Body of pancreas (tissue), 4 donors: ENCODE measurements at places on chromosomes 13 and 19.

DNA sequence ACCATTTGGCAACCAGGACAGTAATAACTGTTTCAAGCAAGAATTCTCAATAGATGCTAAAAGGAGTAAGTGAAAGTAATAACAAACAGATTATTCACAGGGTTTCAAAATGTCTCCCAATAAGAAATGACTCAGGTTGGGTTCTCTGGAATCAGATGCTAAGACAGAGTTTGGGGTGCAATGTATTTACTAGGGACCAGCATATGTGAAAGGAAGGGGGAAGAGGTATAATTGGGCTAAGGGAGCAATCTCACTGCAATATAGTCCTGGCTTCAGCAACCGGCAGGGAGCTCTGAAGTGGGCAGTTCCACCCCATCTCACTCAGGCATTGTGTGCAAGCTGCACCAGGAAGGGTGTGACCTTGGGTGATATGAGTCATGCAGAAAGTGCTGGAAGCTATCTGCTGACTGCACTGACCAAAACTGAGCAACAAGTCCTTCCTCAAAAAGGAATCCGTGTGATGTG lies 23.4 kb downstream of the ZDHHC20 start:
- H3K36me3 ChIP-seq: no peaks in the 10 kb centered on the region
- H3K4me1 ChIP-seq: peaks cover 6% of the 10 kb centered on the region
- DNase-seq: peak; percentile 70
- H3K27me3 ChIP-seq: no peaks in the 10 kb centered on the region
- no peak overlapping the region for H3K4me3 ChIP-seq
- peak overlapping the region; percentile 41 for H3K27ac ChIP-seq

- no peak overlapping the region for H3K27ac ChIP-seq
- H3K27me3 ChIP-seq: no peaks in the 10 kb centered on the region
- DNase-seq: no peak
- H3K4me3 ChIP-seq: no peak overlapping the region
- H3K4me1 ChIP-seq: no peaks in the 10 kb centered on the region
Observed at GRCh38 chr13:111957913-111958450, 109.0 kb upstream of the SOX1 start.

DNA sequence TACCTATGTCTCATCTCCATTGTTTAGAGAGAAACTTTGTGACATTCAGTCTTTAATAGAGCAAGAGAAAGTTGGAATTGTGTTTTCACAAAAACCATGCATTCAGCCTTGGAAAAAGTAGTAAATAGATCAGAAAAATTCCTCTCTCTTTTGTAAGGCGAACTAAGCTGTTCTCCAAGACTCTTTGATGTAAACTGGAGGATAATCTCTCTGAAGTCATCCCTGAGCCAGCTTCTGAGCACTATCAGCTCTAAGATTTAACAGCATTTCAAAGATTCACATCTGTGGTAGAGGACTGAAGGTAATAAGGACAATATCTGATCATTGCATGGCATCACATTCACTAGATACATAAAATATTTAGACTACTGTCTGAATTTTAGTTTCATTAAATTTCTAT lies 904.6 kb upstream of the ATXN8OS start:
- no peaks in the 10 kb centered on the region for H3K27me3 ChIP-seq
- H3K27ac ChIP-seq: no peak overlapping the region
- DNase-seq: no peak

DNA sequence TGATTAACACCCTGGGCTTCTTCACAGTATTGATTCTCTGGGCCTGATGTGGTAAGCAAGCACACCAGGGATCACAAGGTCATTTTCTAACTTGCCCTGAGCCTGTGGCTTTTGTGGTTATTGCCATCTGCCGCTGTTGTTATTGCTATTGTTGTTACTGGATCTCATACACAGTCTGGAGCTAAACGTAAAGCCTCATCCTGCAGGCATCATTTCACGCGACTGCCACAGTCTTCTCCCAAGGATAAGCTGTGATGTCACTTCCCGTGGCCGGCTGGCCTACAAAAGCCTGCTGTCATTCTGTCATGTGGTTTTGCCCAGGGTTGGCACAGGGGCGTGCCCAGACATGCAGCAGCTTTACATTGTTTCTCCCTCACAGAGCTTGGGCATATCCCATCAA lies 154.0 kb upstream of the GPR12 start:
- DNase-seq: no peak
- no peak overlapping the region for H3K27ac ChIP-seq
- H3K4me1 ChIP-seq: no peaks in the 10 kb centered on the region

DNA sequence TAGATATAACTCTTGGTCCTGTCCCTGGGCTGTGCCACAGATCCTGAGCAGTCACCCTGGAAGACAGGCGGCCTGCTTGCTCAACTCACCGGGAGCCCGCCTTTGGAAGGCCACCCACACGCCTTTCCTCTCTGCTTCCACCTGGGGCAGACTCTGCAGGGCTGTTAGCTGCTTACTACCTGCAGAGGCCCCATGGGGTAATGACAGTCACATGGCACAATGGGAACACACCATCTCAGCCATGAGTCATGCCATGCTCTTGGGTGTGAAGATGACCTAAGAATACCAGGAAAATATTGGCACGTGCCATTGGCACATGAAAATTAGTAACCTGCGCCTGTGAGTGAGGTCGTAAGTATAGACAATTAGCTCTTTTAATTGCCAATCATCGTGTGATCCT lies 108.6 kb downstream of the COL4A2 start:
- no peaks in the 10 kb centered on the region for H3K36me3 ChIP-seq
- H3K27me3 ChIP-seq: no peaks in the 10 kb centered on the region
- no peak for DNase-seq

GRCh38 chr19:15331419-15332310 lies 674 bp downstream of the BRD4 start:
- peak overlapping the region; percentile 84 for H3K27ac ChIP-seq
- H3K27me3 ChIP-seq: no peaks in the 10 kb centered on the region
- H3K4me3 ChIP-seq: peak overlapping the region; percentile 76
- H3K36me3 ChIP-seq: no peaks in the 10 kb centered on the region
- peaks cover 69% of the 10 kb centered on the region for H3K4me1 ChIP-seq

DNA sequence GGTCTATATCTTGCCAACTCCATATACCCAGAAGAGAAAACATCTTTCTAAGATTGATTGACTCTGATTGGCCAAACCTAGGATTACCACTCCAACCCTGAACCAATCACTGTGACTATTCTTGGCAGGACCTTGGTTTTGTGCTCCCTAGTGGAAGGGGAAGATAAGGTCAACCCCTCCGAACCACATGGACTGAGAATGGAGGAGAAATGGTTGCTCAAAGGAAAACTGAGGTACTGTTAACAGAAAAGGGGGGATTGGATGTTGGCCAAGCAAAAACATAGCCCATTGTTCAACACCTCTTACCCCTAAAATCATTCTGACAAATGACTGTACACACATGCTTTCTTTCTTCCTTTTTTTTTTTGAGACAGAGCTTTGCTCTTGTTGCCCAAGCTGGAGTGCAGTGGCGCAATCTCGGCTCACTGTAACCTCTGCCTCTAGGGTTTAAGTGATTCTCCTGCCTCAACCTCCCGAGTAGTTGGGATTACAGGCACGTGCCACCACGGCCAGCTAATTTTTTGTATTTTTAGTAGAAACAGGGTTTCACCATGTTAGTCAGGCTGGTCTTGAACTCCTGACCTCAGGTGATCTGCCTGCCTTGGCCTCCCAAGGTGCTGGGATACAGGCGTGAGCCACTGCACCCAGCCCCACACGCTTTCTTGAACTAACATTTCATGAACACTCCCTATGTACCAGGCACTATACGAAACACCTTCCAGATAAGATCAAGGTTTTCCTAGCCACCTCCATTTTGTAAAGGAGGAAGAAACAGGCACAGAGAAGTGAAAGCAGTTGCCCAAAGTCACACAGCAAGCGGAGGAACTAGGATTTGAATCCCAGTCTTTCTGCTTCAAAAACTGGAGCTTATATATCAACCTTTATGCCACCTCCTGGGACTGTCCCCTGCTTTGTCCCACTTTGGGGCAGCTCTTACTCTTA lies 6.5 kb downstream of the MEIOSIN start:
- no peaks in the 10 kb centered on the region for H3K27me3 ChIP-seq
- no peaks in the 10 kb centered on the region for H3K36me3 ChIP-seq
- no peak overlapping the region for H3K4me3 ChIP-seq
- no peaks in the 10 kb centered on the region for H3K4me1 ChIP-seq
- no peak for DNase-seq

DNA sequence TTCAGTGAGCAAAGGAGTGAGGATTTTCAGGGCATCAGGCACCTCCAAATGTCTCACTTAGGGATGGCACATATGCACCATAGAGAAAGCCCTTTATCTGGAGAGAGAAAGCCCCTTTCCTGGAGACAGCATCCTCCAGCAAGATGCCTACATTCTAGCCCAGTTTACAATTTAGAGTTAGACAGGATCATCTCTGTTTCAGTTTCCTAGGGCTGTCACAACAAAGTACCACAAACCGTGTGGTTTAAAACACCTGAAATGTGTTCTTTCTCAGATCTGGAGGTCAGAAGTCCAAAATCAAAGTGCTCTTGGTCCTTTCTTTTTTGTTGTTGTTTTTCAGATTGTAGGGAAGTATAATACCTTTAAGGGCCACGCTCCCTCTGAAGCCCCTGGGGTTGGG lies 61.8 kb downstream of the MBNL2 start:
- H3K27me3 ChIP-seq: no peaks in the 10 kb centered on the region
- H3K4me3 ChIP-seq: no peak overlapping the region
- no peaks in the 10 kb centered on the region for H3K36me3 ChIP-seq
- H3K27ac ChIP-seq: no peak overlapping the region
- peaks cover 50% of the 10 kb centered on the region for H3K4me1 ChIP-seq
- no peak for DNase-seq

DNA sequence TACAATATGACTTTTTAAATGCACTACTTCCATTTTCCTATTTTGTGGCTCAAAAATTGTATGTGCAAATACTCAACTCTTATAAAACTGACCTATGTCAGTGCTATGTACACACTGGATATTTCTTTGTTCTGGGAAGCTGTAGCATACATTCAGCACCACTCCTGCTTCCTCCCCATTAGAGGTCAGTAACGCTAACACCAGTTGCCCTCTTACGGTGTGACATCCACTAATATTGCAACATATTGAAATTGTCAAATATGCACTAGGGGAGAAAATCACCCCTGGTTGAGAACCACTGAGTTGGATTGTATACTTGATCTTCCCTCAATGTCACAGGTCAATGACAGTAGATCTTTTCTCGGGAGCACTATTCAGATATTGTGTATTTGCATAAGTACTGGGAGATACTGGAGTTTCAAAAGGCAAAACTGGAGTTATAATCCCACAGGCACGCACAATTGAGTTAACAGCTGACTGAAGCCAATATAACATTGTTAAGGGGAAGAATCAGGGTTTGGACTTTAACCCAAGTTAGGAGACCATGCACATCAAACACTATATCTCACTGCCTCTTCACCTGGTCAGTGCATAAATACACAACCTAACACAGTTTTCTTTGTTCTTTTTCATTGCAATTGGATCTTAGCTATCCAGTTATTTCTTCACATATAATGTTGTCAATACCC lies 1276.5 kb upstream of the MIR17HG start:
- no peak for DNase-seq
- H3K27ac ChIP-seq: no peak overlapping the region
- H3K4me1 ChIP-seq: no peaks in the 10 kb centered on the region
- H3K4me3 ChIP-seq: no peak overlapping the region
- H3K27me3 ChIP-seq: no peaks in the 10 kb centered on the region

DNA sequence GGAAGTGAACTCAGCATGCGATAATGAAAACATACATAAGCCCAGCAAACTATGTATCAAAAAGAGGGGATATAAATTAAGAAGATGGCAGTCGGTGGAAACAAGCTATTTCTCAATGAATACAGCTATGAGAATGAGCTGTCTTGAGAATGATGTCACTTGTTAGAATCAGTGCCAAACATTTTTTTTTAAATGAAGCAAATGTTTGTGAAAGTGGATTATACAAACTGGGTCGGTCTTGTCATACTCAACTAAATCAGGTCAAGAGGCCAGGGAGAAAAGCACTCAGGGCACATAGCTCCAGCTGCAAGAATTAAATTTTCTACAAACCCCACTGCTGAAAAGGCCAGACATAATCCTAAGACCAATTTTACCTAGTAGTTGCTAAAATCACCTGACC lies 1048.4 kb downstream of the SLITRK1 start:
- no peak overlapping the region for H3K27ac ChIP-seq
- H3K4me3 ChIP-seq: no peak overlapping the region
- no peaks in the 10 kb centered on the region for H3K27me3 ChIP-seq
- no peaks in the 10 kb centered on the region for H3K4me1 ChIP-seq
- no peak for DNase-seq

- H3K27me3 ChIP-seq: no peaks in the 10 kb centered on the region
- no peaks in the 10 kb centered on the region for H3K36me3 ChIP-seq
- no peak for DNase-seq
- H3K27ac ChIP-seq: no peak overlapping the region
- H3K4me3 ChIP-seq: no peak overlapping the region
Observed at GRCh38 chr13:23212671-23213070, 31.9 kb downstream of the SGCG start.

DNA sequence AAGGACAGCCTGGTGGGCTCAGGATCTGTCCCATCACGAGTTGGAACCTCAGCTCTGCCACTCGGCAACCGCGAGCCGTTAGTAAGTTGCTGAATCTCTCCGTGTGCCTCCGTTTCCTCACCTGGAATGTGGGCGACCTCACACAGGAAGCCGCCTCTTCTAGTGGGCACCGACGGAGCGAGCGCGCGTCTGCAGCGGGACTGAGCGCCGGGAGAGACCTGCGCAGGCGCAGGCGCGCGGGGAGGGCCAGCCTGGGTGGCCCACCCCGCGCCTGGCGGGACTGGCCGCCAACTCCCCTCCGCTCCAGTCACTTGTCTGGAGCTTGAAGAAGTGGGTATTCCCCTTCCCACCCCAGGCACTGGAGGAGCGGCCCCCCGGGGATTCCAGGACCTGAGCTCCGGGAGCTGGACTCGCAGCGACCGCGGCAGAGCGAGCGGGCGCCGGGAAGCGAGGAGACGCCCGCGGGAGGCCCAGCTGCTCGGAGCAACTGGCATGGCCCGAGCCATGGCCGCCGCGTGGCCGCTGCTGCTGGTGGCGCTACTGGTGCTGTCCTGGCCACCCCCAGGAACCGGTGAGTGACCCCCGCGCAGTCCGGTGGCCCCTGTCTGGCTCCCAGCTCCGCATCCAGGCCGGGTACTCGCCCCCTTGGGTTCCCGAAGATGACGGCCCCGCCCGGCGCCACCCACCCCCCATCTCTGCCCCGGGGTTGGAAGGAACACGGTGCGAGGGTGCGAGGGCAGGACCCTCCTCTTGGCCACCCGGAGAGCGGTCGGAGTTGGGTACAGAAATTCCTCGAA lies at the start of gene PVR:
PVR (plus strand) TSS at position 306 of the 797 bp plus-strand sequence; CDS start at position 493, 187 bp downstream.
- peak within 1 kb of the TSS; percentile 82 for H3K4me3 ChIP-seq
- H3K27ac ChIP-seq: peak within 1 kb of the TSS; percentile 77
- H3K27me3 ChIP-seq: no peaks in the 10 kb centered on the region
- DNase-seq: peak; percentile 71
- no peaks in the 10 kb centered on the region for H3K36me3 ChIP-seq
